GM10248 (cell line): ENCODE measurements at places on chromosomes 5 and 9.
A peak's percentile ranks its signal among the peaks of the same experiment; 100 is the strongest.

- DNase-seq: no peak
These were observed 5.1 kb downstream of the ARL14EPL start for GRCh38 chr5:116037236-116037822.

DNA sequence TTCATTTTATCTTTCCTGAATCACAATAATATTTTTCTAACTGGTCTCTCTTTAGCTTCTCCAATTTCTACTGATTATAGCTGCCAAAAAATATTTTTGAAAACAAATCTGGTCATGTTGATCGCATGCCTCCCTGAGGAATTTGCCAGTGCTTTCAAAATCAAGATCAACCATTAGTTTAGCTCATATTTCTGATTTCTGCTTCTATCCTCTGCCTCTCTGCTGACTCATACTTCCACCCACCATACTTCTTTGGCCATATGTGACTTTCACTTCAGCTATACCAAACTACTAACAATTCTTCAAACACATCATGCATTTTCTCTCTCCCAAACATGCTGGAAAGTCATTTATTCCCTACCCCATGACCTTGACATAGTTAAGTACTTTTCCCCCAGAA lies 636.5 kb downstream of the TLE1 start:
- DNase-seq: no peak

- no peak for DNase-seq
These were observed 51.4 kb upstream of the IRX2 start for GRCh38 chr5:2802693-2803365.

- no peak for DNase-seq
These were observed 197.9 kb upstream of the NR3C1 start for GRCh38 chr5:143601357-143601756.

DNA sequence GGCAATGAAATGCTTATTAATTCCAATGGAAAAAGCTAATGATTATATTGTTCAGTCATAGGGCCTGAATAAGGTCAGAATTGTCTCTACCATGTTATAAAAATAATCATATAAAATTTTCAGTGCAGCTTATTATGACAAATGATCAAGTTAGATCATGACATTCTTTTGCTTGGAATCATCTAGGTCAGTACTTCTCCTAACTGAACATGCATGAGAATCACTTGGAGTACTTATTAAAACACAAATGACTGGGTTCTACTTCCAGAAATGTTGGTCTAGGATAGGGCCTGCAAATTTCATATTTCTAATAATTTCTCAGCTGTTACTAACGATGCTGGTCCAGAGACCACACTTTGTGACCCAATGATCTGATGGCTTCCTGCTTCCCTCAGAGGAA lies 806.0 kb upstream of the ZNF608 start:
- no peak for DNase-seq

DNA sequence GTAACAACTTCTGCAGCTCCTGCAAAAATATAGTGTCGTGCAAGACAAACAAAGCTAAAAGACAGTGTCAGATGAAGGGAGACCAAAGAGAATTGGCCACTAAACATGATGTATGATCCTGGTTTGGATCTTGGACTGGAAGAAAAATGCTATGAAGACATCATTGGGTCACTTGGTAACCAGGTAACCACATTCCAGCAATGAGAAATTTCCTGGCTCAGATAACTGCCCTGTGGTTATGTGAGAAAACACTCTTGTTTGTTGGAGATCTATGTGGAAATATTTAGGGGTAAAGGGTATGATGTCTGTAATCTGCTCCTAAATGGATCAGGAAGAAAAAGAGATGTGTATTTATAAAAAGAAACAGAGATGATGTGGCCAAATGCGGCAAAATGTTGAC lies 45.5 kb upstream of the ANKRD33B start:
- DNase-seq: no peak

GRCh38 chr9:78369639-78370219 lies 72.8 kb downstream of the PSAT1 start:
- DNase-seq: peak; percentile 53

DNA sequence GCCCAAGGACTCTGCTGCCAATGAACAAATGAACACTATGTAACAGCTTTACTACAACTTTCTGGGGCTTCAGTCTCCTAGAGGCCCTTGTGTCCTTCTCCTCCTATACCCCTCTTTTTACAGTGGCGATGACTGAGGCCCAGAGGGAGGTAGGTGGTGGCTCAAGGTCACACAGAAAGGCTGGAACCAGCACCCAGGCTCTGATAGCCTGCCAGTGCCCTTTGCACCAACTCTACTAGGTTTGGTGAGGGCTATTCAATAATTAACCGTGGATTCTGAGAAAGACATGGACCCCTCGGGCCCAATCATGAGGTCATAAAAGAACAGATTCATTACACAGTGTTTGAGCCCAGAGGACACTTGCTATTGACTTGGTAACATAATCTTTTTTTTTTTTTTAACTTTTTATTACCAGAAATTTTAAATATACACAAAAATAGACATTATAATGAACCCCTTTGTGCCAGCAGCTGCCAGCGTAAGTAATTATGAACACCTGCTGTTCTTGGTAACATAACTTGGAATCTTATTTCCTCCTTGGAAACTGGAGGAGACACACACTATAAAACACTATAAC lies 6.1 kb upstream of the ALDH1B1 start:
- DNase-seq: no peak

- no peak for DNase-seq
These were observed 157.6 kb downstream of the TTC39B start for GRCh38 chr9:15149450-15149849.

DNA sequence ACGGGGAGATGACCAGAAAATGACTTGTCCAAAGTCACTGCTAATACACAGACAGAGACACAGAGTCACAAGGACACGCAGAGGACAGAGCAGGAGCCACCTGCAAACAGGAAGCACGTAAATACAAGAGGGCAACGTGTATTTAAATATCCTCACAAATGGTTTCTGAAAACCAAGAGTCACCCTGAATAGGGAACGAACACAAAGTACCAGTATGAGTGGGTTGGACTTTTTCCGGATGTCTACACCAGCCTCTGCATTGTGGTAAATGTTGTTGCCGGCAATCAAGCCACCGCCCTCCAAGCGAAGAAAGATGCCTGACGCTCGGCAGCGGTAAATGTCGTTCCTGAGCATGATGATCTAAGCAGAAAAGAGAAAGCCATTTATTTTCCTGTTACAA lies 44.5 kb downstream of the FBXO10 start:
- no peak for DNase-seq
